CD4-positive, alpha-beta T cell treated with Interleukin-17A for 4 hours (primary cell): ENCODE measurements at places on chromosomes 4 and X.

- no peak for DNase-seq
These were observed 10.4 kb upstream of the SCOC start for GRCh38 chr4:140363051-140363450.

DNA sequence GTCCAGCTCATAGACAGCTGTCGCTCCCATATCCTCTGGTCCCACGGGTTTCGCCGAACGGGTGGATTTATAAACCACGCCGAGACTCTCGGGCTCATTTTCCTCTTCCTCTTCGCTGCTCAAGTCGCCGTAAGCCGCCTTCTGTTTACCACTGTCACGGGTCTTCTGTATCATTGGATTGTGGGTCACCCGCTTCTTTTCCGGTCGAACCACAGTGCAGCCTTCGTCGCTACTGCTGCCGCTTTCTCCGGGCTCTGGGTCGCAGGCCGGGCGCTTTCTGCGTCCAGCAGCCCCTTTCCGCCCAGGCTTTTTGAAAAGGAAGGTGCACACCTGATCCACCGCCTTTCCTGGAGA lies 311 bp downstream of the RNF113A start:
- DNase-seq = no peak

DNA sequence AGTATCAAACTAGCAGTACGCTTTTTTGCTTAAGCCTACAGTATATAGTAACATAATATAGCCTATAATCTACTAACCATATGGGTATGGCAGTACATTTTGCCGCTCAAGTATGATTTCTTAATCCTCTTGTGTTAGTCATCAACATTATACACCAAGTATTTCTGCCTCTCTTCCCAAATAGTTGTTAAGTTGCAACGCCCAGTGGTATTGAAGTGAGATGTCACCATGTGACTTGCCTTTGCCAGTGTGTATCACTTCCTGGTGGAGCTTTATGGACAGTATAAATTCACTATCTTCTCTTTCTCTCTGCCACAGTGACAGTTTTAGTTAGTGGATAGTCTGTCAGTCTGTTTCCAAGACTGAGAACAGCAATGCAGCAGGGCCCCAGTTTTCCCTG lies 535.5 kb downstream of the PDHA2 start:
- DNase-seq = no peak

- DNase-seq = no peak
These were observed 70.2 kb upstream of the NUDT6 start for GRCh38 chr4:122992641-122993040.

DNA sequence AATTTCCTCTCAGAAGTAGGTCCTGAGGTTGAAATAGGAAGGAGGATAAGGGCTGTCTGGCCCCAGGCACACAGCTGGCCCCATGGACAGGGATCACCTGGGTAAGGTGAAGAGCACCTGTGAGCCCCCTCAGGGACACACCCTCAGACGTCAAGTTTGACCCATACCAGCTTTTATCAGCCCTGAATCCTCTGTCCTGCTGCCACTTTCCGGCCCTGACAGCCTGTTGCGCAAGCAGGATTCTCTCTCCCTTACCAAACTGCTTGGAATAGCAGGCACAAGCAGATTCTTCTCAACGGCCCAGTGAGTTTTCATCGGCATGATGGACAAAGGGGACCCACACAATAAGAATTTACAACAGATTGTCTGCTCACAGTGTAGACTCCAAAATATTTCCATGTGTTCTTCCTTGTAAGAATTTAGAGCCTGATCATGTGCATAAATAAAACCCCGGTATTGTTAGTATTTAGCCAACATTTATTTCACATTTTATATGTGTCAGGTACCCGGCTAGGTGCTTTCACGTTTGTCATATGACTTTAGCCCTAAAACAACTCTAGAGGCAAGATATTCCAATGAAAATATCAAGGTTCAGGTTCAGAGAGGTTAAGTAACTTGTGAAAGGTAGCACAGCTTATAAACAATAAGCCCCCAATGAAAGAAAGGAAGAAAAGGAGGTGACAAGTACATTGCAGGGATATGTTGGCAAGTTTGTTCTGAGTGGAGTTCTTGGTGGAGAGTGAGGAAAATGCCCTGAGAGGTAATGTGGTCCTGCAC lies 107.2 kb upstream of the KIT start:
- DNase-seq = no peak

- DNase-seq = no peak
These were observed 37.7 kb downstream of the LIMCH1 start for GRCh38 chr4:41575665-41576064.

- no peak for DNase-seq
These were observed 11.3 kb downstream of the SLC10A6 start for GRCh38 chr4:86837691-86838503.

GRCh38 chr4:119525771-119526712 lies 102.6 kb downstream of the PDE5A start:
- DNase-seq = no peak
